AML-193 (cell line): ENCODE measurements at places on chromosomes 12 and 14.
A peak's percentile ranks its signal among the peaks of the same experiment; 100 is the strongest.

DNA sequence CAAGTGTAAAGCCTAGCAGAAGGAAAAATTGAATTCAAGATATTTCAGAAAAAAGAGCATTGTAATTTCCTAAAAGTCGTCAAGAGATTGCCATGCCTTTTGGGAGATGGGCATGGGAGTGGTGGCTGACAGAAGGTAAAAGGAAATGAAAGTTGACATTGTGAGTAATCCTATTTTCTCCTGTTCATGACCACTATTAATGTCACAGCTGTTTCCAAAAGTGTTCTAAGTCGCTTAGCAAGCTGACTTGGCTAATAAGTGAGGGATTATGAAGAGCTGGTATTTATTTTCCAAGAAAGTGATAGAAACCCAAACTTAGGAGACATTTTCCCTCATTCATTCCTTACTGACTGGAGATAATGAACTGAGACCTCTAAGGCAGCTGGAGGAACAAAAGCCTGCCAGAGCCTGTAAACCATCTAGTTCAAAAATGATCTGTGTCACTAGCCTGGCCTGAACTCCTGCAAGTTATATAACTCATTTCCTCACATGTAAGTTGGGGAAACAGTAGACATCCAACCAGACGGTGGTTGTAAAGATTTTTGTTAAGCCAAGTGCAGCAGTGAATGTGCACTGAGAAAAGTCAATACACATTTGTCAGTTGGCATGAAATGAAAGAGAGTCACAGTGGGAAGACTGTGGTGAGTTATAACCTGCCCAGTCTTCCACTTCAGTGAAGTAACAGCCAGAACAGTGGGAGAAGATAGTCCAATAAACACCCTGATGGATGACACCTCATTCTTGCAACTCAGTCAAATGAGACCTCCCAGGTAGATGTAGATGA is 75.8 kb downstream of the DIO2 start:
- DNase-seq = no peak

DNA sequence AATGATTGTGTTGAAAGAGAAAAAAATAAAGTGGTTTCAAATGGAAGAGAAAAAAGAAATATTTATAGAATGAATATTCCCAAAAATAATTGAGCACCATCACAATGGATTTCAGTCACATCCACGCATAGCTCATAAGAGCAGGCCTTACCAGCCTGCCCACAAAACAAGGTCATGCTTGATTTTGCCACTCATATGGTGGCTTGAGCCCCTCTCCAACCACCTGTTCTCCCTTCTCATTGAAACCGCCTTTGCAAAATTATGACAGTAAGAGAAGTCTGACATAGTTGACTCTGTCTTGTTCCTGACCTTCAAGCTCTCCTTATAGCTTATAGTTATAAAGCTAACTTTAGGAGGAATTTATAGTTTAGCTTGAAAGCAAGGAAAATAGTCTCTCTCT is 33.3 kb upstream of the NAP1L1 start:
- no peak for DNase-seq

GRCh38 chr12:112705037-112705632 is 86.4 kb upstream of the RPH3A start:
- DNase-seq = no peak

GRCh38 chr12:83040339-83040738 is 353.6 kb downstream of the TMTC2 start:
- no peak for DNase-seq

- DNase-seq = no peak
These were observed 1.2 kb upstream of the NEK9 start for GRCh38 chr14:75127903-75128595.

GRCh38 chr12:48105321-48105866 is 485 bp downstream of the SENP1 start:
- peak; percentile 17 for DNase-seq

DNA sequence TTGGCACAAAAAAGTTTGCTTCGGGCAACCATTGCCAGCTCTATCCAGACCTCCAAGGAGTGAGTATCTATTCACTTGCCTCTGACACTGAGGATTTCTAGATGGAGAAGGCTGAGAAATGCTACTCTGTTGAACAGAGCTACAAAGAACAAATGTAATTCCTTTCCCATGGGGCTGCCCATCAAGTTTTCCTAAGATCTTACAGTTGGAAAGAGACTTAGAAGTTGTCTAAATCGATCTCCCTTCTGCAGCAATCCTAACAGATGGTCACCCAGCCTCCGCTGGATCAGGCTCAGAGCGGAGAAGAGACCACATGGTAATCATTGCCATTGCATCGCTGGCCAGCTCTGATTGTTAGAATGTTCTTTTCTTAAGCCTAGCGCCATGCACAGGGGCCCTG is 110.1 kb upstream of the BCL2L14 start:
- no peak for DNase-seq

- DNase-seq = peak; percentile 97
These were observed 279.4 kb downstream of the TMTC2 start for GRCh38 chr12:82966001-82966559.

GRCh38 chr12:55957106-55957859 is 8.6 kb downstream of the PMEL start:
- no peak for DNase-seq

DNA sequence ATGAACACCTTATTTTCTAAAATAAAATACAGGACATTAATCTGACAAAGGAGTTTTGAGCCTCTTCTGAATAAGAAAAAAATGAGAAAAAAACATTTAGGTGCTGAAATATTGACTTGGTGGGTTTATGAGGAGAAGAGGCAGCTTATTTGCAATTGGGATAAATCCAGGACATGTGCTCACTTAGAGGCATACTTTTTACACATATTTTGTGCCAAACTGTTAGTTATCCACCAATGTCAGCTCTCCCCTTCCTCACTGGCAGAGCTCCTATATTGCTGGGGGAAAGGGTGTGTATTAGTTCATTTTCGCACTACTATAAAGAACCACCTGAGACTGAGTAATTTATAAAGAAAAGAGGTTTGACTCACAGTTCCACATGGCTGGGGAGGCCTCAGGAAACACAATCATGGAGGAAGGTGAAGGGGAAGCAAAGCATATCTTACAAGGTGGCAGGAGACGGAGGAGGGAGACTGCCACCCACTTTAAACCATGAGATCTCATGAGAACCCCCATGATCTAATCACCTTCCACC is 135.4 kb upstream of the EGLN3 start:
- no peak for DNase-seq

GRCh38 chr12:18443768-18444437 is 182.6 kb downstream of the PIK3C2G start:
- no peak for DNase-seq

DNA sequence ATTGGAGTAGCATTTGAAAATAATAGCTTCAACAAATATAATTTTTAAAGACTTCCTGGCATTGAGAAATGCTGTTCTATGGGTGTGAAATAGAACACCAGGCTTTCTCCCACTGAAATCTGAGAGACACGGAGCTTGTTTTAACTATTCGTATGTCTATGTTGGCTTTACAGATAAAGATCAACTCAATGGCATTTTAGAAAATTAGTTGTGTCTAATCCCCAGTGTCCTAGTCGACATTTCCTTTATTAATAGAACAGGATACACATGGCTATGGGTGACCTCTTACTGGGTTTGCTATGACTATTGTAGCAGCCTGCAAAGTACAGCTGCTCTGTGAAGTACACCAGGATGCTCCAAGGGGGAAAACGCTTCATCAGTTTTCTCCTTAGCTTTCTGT is 159.3 kb downstream of the SLC25A21 start:
- DNase-seq = no peak

GRCh38 chr12:121709478-121709961 is 3.0 kb upstream of the TMEM120B start:
- DNase-seq = no peak

DNA sequence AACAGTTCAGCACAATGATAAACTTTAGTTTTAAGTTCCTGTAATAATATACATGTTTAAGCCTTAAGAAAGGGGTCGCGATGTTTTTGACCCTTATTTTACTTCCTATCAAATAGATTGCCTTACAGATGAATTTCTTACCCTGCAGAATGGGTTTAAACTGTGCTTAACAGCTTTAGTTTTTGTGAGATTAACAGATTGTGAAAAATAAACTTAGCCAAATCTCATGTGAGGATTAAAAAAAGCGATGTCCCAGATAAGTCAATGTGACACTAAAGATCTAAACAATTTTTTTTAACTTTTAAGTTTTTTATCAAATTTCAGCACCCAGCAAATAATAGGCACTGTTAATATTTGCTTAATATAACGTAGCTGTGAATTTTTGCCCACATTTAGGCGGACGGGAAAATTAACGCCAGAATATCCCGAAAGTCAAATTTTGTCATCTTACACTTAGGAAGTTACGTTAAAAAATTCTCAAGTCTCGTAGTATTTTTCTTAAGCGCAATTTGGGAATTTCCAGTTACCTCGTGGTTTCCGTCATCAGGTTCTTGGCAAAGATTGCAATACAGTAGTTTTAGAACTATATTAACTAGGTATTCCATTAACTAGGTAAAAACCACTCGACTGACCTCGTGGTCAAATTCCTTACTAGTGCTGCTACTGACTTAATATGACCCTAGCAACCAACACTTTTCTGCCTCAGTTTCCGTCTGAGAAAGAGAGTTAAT is 1.2 kb downstream of the HNRNPC start:
- DNase-seq = no peak

- DNase-seq = no peak
These were observed 138.0 kb upstream of the CPNE8 start for GRCh38 chr12:39043424-39043822.

GRCh38 chr14:87883750-87884149 is 109.2 kb downstream of the GALC start:
- no peak for DNase-seq

GRCh38 chr14:65312859-65313258 is 99.7 kb upstream of the FUT8 start:
- DNase-seq = no peak
